Fibroblast of skin of right biceps (primary cell): ENCODE measurements at places on chromosomes 7 and 10.

- DNase-seq = peak; percentile 25
These were observed 384.5 kb downstream of the KCNMA1 start for GRCh38 chr10:77253147-77253545.

DNA sequence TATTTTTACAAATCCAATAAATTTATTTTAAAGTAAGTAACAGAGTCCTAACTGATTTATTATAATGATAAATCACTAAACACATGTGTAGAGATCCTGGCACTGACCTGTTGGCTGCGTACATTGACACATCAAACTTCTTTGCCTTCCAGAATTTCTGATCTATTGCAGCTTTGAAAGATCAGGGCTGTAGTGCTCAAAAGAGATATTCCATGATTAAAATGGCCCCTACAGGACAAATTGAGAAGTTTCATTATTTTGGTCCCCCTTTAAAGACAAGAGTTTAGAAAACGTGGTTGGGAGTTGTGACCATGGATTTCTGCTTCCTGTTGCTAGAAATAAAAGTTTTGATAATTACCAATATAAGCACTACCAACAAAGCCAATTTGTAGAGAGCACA lies 87.7 kb upstream of the PDK4 start:
- peak; percentile 19 for DNase-seq

DNA sequence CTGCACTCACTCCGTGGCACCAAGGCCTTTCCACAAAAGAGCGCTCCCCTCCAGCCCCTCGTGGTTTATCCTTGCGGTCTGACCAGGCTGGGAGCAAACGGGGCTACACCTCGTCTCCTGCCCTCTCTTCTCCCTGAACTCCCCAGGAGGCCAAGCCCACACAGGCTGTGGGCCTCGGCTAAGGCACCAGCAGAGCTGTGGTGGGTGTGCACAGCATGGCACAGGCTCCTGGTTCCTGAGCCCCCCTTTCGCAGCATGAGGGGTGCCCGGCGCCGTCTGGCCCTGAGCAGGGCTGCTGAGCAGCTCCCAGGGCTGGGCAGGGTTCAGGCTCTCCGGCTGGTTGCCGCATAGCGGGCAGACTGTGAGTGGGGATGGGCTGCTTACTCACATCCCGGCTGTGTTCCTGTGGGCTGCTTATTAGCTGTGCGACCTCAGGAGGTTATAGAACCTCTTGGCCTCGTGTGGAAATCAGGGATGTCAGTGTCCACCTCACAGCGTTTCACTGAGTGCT lies 90.4 kb downstream of the ZMIZ1 start:
- peak; percentile 73 for DNase-seq

DNA sequence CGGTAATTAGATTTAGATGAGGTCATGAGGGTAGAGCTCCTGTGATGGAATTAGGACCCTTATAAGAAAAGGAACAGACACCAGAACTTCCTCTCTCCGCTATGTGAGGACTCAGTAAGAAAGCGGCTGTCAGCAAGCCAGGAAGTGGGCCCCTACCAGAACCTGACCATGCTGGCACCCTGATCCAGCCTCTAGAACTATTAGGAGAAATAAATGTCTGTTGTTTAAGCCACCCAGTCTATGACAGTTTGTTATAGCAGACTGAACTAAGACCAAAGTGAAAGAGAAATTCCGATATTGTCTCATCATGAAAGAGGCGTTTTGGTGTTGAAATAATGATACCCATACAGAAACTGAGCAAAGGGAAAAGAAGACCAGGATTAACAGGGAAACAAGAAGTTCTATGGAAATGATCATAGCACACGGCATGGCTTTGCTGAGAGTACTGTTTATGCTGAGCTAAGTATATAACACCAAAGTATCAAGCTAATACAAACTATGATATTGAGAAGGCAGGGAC lies 9.2 kb downstream of the CLEC2L start:
- no peak for DNase-seq

DNA sequence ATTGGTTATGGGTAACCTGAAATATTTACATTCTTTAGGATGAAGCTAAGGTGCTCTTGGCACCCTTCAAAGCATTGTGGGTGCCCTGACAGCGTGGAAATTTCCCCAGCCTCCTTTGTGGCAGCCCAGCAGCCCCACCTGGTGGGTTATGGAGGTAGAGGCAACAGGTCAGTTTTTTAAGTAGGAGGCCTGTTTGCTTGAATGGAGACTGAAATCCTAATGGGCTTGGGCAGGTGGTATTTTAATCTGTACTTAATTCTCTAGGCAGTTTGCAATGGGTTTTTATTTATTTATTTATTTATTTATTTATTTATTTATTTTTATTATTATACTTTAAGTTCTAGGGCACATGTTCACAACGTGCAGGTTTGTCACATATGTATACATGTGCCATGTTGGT lies 139.4 kb downstream of the EPC1 start:
- peak; percentile 33 for DNase-seq

GRCh38 chr7:150365673-150366398 lies 2.8 kb upstream of the REPIN1 start:
- DNase-seq = no peak

- peak; percentile 28 for DNase-seq
These were observed 712.0 kb downstream of the INHBA start for GRCh38 chr7:40990841-40991240.

GRCh38 chr7:49119706-49120105 lies 195.4 kb downstream of the CDC14C start:
- DNase-seq = no peak

DNA sequence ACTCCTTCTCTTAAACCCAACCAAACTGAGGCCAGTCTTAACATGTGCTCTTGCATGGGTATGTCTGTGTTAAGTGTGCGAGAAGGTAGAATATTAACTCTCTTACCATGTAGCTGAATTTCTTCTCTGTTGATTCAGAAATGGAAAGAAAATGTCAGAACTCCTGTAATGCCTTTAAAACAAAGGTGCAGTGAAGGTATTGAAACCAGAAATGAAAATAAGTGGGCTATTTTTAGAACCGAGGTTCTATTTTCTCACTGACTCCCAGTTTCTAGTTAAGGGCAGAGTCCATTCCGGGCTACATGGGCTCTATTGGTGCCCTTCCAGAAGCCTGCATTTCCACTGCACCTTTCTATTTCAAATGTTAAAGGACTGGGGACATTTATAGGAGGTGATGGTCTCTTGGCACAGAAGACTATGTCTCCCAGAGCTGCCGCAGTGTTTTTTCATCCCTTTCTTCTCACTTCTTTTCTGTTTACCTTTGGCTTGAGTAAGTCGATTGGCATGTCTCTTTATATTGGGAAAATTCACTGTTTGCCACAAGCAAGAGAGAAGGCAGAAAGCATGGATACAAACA lies 174.9 kb downstream of the LRMDA start:
- DNase-seq = no peak

DNA sequence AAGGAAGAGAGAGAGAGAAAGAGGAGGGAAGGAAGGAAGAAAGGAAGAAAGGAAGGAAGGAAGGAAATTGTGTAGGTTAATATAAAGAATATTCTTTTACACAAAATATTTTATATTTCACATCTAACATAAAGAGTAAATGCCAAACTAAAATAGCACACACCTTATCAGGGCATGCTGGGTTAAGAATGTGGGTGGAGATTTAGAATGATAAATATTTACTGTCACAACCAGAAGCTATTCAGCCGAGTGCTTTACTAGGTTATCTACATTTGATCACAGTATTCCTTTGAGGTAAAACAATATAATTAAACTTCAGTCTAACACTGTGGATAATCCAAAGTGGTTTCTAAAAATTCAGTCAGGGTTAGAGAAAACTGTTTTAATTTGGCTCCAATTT lies 103.3 kb downstream of the SEMA3A start:
- no peak for DNase-seq

DNA sequence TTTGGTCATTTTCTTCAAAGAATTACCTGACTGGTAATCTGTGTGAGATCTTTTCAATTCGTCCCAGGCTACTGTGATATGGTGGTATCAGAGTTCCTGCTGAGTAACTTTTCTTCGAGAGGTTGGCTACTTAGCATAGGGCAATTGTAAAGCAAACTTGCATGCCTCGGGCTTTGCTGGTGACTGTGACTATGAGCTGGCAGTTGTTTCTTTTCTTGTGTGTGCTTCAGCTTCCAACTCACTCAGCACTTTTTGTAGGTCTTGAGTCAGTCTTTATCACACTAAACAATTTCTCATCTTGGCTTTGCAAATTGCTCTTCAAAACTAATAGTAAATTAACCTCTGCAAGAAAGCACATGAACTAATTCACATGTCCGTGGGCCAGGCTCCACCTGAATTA lies 44.3 kb downstream of the PRR15 start:
- peak; percentile 12 for DNase-seq

DNA sequence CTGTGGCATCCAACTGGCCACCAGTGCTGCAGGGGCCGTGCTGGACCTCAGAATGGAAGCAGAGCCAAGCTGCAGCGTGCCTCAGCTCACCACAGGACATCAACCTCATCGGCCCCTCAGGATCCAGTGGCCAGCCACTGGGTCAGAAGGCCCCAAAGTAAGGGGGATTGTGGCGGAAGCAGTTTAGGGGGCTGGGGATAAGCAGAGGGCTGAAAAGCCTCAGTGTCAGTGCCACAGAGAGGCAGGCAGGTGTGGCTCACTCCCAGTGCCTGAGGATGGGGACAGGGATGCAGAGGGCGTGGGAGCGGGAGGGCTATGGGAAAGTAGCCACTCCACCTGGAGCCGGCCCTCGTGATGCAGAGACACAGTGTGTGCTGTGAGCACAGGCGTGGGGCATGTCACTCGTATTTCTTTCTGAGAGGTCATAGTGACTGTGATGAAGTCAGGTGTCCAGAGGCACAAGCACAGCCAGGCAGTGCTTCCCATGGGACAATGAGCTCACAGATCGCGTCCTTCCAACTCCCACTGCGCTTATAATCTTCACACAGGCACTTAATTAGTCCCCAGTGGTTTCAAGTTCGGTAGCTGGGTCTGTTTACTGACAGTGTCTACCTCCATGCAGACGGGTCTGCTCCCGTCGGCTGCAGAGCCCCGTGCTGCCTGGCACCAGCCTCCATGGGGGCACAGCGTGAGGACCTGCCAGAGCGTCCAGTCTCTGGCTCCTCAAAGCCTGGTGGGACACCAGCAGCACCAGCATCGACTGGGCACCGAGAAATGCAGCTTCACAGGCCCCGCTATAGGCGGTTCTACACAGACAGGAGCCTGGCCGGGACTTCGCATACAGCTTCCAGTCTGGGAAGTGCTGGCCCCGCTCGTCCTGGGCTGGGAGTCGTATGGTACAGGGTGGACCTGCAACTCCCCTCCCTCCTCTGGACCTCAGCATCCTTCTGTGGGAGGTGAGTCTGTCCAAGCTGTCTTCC lies 42.9 kb upstream of the CNPY1 start:
- no peak for DNase-seq
